Aortic smooth muscle cell (primary cell): ENCODE measurements at places on chromosomes 7 and 10. TPM values are rescaled to one million over a fixed set of nuclear protein-coding genes. Genes with fewer than 3 reads are reported as not detected.

Gene SCART1
- total RNA-seq, result 3.3 TPM in 2 replicates

Gene UTF1
- total RNA-seq, result not detected in 2 replicates

Gene GOLGA7B
- total RNA-seq, result 0.06 TPM in 1 of 2 replicates, not detected in the other

Gene HGF
- 792 and 854 TPM in 2 replicates for total RNA-seq

Gene CALML5
- total RNA-seq, result not detected in 2 replicates

Gene CAMK2B
- 1.3 and 2.9 TPM in 2 replicates for total RNA-seq

Gene TLL2
- under 0.01 and 0.06 TPM in 2 replicates for total RNA-seq

Gene SCRN1
- 70.4 and 113 TPM in 2 replicates for total RNA-seq

Gene MOGAT3
- total RNA-seq, result not detected in 2 replicates

Gene AKR1D1
- not detected in 2 replicates for total RNA-seq

Gene MMP21
- total RNA-seq, result not detected in 2 replicates

Gene FOXI2
- total RNA-seq, result not detected in 2 replicates

Gene ST8SIA6
- not detected in 2 replicates for total RNA-seq

Gene EFCAB10
- not detected in 2 replicates for total RNA-seq

Gene PSTK
- total RNA-seq, result 4.1 and 4.5 TPM in 2 replicates

Gene ABCB4
- total RNA-seq, result 1.3 and 3.9 TPM in 2 replicates

Gene CAV2
- total RNA-seq, result 114 and 125 TPM in 2 replicates

Gene FRMPD2
- not detected in 2 replicates for total RNA-seq

Gene HOXA7
- not detected in 2 replicates for total RNA-seq

Gene NYAP1
- total RNA-seq, result 0.13 and 0.19 TPM in 2 replicates

Gene ZSCAN25
- 8.8 and 10.3 TPM in 2 replicates for total RNA-seq

Gene EGFR
- 42.1 and 75.2 TPM in 2 replicates for total RNA-seq

Gene TMEM270
- not detected in 2 replicates for total RNA-seq

Gene MSS51
- total RNA-seq, result 1.1 and 1.2 TPM in 2 replicates

Gene CAMK1D
- 4.1 and 6.2 TPM in 2 replicates for total RNA-seq

Gene DNAH11
- 0.40 and 0.68 TPM in 2 replicates for total RNA-seq

Gene TMEM248
- 74.5 and 86.5 TPM in 2 replicates for total RNA-seq

Gene CPXM2
- total RNA-seq, result 95.0 and 99.2 TPM in 2 replicates

Gene H2AZ2
- 282 and 302 TPM in 2 replicates for total RNA-seq

Gene TRPV6
- under 0.01 and 0.13 TPM in 2 replicates for total RNA-seq

Gene GRB10
- total RNA-seq, result 39.0 and 39.1 TPM in 2 replicates

Gene UPK3BL2
- total RNA-seq, result 2.8 and 5.2 TPM in 2 replicates

Gene STEAP1B
- 18.9 and 28.8 TPM in 2 replicates for total RNA-seq
